ENCODE measurements at places on chromosomes 3 and 15.

GRCh38 chr3:16455001-16455400 is 58.5 kb downstream of the RFTN1 start:
- no peak for DNase-seq

DNA sequence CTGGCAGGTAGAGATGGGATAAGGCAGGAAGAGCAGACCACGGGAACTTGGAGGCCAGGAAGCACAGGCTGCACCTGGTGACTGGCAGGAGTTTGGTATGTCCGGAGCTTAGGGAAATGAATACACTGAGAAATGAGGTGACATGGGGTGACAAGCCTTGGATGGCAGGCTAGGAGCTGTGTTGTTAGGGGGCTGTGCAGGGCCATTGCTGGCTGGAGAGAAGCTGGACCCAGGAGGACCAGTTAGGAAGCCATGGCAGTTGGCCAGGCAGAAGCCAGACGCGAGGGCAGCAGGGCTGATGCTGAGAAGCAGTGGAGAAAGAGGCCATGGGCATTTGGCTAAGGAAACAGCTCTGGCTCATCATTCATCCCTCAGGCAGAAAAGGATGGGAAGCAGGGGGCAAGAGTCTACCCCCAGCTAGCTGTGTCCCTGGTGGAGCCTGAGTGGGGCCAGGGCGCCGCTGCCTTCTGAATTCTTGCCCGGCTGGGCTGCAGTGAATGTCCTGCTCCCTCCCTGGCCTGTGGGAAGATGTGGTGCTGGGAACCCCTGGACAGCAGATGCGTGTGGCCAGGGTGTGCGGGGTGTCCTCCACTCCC is 255.8 kb downstream of the FAM43A start:
- DNase-seq, result no peak

GRCh38 chr3:182482705-182483104 is 310.6 kb upstream of the ATP11B start:
- no peak for DNase-seq

GRCh38 chr15:31329640-31330010 is 3.0 kb downstream of the KLF13 start:
- no peak for DNase-seq

Data from stimulated activated CD8-positive, alpha-beta memory T cell treated with anti-CD3 and anti-CD28 coated beads, Interleukin-2, amount 100 ng/mL, for 48 hours (primary cell).